GM12892 (cell line): ENCODE measurements at places on chromosomes 1 and 21.
A peak's percentile ranks its signal among the peaks of the same experiment; 100 is the strongest.

GRCh38 chr1:3892748-3893147, 7.3 kb downstream of the C1orf174 start:
- DNase-seq = no peak

DNA sequence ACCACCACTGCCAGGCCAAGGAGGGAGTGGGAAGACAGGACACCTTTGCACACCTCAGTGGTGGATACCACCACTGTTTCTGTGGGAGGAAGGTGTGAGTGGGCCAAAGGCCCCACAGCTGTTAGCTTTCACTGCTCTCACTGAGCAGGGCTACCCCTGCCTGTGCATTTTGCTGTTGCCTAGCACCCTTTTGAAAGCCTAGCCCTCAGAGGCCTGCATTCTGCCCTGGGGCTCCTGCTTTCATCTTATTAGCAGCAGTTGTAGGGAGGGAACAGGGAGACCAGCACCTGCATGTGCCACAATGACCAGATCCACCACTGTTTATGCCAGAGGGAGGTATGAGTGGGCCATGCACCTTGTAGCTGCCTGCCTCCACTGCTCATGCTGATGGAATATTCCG, 110.9 kb upstream of the C21orf91 start:
- DNase-seq = no peak

GRCh38 chr1:154961207-154962155, at the start of gene PYGO2:
PYGO2 (minus strand) TSS chr1:154961782; CDS start chr1:154961576, 206 bp downstream.
- peak; percentile 91 for DNase-seq

GRCh38 chr1:210692796-210693195, 364.1 kb downstream of the HHAT start:
- DNase-seq = no peak

DNA sequence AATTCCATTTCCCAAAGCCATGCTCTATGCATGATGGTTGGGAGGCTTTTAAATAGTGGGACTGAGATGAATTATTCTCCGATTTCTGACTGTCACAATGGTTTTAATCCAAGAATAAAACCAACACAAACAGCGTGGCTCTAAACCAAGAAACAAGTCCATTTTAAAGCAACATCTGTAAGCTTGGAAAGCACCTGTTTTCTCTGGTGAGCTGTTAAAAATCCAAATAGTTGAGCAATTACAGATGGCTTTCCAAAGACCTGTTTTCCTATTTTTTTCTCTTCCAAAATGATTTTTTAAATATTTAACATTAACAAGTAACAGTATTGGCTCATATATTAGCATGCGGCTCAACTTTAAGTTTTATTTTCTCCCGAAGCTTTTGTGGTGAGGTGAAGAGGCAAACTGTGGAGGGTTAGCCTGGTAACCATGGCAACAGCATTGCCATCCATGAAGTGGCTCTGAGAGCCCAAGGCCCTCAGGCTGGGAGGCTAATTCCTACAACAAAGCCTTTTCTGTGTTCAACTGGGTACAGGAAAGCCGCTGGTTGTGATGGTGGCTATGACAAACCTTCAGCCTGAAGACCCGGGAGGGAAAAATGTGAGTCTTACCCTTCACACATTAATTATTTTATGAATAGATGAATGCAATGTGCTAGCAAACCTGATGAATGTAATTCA, 56.7 kb upstream of the B3GALT5 start:
- DNase-seq = no peak

GRCh38 chr1:22884806-22885530, 87.7 kb downstream of the LACTBL1 start:
- DNase-seq = no peak

DNA sequence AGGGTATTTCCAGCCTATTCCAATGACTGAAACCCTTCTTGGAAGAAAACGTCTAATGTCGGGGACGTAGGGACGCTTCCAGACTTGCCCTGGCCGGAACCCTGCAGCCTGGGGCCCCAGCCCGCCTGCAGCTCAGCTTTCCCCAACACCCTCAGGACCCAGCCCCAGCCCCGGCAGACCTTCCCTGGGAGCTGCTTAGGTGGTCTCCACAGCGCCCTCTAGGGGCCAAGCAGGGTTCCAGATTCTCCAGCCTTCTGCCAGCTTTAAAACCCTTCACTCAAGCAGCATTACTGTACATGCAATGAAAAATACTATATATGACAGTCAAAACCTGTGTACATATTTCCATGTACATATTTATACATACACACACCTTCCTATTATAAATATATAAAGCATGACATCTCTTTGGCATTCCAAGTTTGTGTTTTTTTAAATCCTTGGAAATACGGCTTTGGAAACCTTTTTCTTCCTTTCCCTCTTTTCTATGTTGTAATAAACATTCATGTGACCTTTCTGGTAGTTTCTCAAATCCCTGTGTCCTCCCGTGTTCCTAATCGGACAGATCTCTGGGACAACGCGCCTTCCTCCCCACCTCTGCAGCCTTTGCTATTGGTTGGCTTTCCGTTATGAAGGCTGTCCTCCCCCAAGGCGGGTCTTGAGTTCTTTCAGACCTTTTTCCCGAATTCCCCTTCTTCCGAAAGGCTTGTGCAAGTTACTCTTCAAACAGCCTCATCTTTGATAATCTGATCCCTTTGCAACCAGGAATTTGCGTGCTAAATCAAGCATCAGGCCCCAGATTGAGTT, 60.3 kb downstream of the STUM start:
- peak; percentile 83 for DNase-seq

DNA sequence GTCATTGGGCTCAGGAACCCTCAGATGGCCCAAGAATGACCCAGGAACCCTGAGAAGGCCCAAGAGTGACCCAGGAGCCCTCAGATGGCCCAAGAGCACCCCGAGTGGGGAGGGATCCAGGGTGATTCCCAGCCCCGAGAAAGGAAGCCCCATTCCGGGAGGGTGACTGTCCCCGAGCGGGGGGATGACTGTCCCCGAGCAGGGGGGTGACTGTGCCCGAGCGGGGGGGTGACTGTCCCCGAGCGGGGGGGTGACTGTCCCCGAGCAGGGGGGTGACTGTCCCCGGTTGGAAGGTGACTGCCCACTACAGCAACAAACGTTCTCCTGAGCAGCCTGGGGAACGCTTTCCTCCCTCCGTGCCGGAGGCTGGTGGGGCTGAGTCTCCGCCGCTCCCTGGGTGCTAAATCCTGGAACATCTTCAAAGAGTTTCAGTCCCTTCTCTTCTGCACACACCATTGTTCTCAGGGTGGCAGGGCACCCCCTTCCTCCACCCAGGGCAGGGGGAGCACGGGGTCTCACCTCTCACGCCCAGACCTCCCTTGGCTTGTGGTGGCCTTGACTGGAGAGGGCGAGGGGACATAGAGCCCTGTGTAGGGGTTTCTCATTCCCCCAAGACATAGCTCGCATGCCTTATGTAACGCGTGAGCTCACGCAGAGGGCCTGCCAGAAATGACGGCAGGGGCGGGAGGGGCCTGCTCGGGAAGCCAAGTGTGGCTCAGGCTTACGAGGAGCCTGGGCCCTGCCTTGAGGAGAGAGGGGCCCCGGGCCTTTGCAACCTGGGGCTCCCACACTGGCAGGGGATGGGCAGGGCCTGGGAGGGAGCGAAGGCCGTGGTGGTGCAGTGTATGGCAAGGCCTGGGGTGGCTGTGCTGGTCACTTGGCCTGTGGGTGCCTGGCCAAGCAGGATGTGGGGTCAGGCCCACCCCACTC, 14.3 kb upstream of the SKI start:
- DNase-seq = no peak

GRCh38 chr1:233744779-233745513, 131.0 kb downstream of the KCNK1 start:
- no peak for DNase-seq

DNA sequence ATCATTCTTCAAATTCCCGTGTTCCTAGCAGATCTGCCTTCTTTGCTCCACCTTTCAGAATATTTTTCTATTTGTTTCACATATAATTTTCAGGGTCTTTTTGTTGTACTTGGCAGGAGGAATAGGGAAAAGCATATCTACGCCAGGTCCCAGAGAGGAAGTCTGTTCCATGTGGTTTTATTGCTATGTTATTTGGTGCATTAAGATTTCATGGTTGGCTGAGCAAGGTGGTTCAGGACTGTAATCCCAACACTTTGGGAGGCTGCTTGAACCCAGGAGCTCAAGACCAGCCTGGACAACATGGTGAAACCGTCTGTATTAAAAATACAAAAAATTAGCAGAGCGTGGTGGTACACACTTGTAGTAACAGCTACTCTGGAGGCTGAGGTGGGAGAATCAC, 36.1 kb downstream of the COL6A1 start:
- no peak for DNase-seq

DNA sequence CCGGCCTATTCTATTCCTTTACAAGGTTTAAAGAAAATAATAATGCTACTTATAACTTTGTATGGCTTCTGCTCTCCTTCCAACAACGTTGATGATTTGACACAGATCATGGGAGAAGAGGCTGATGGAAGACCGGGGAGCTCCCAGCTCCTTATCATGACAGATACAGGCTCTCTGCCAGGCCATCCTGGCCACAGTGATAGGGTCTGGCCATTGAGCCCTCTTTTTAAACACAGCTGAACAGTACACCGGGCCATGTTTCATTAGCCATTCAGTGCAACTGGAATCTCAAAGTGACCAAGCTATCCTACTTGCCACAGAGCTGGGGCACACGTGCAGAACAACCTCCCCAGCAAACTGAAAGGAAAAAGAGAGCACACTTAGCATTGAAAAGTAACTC, 34.9 kb downstream of the DNAJC11 start:
- DNase-seq = no peak

DNA sequence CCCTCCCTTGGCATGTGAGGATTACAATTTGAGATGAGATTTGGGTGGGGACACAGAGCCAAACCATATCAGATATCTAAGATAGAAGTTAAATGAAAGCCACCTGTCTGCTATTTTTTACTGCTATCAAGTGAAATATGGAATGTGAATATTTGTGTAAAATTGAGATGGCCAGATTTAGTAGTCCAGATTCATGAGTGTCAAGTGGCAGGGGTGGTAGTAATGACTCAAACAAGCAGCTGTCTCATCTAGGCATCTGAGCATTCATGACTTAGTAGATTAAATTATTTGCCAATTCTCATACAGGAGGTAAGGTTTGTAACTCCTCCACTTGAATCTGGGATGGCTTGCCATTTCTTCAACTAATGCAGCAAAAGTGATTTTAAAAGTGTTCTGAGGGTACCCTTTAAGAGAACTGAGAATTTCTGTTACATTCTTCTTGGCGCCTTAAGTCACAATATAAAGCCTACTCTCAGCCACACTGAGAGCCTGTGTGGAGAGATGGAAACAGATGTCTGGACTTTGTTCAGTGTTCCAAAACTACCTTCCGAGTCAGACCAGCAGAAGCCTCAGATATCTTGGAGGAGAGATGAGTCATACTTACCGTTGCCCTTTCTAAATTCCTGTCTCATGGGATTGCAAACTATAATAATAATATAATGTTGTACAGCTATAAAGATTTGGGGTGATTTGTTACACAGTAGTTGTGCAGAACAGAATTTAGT, 1065.6 kb upstream of the TMPRSS15 start:
- DNase-seq = no peak

DNA sequence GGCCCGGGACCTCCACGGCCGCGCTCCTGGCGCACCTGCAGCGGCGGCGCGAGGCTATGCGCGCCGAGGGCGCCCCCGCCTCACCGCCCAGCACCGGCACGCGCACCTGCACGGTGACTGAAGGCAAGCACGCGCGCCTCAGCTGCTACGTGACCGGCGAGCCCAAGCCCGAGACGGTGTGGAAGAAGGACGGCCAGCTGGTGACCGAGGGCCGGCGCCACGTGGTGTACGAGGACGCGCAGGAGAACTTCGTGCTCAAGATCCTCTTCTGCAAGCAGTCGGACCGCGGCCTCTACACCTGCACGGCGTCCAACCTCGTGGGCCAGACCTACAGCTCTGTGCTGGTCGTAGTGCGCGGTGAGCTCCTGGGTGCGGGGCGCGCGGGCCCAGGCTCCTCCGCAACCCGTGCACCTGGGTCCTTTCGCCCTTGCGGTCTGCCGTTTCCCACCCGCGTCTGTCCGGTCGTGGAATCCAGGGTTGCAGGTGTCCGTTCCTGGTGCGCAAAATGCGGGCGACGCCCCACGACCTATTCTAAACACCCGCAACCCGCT, 4.6 kb downstream of the OBSCN start:
- DNase-seq = no peak

DNA sequence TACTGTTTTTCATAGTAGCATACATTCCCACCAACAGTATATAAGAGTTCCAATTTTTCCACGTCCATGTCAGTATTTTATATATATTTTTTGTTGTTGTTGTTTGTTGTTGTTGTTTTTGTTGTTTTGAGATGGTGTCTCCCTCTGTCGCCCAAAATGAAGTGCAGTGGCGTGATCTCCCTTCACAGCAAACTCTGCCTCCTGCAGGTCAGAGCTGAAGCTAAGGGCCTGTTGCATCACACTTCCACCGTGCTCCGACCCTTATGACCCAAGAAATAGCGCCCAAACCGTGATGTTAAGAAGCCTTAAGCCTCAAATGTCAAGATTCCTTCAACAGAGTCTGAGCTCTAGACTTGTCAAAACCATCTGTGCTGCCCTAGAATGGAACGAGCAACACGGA, 2032.3 kb downstream of the MRPL39 start:
- DNase-seq = no peak

DNA sequence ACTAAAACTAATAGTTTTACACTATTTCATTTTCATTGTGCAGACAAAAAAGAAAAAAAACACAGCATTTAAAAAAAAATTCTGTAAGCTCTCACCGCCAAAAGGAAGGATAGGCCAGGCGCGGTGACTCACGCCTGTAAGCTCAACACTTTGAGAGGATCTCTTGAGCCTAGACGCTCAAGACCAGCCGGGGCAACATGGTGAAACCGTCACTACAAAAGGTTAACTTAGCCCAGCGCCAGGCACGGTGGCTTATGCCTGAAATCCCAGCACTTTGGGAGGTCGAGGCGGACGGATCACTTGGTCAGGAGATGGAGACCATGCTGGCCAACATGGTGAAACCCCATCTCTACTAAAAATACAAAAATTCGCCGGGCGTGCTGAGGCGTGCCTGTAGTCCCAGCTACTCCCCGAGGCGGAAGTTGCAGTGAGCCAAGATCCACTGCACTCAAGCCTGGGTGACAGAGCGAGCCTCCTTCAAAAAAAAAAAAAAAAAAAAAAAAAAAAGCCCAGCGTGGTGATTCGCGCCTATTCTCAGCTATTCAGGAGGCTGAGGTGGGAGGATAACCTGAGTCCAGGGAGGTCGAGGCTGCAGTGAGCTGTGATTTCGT, 14.3 kb upstream of the SPEN start:
- DNase-seq = no peak

- no peak for DNase-seq
Observed at GRCh38 chr1:68431076-68431475, 18.7 kb downstream of the RPE65 start.

GRCh38 chr1:220895412-220895946, 16.2 kb downstream of the HLX start:
- DNase-seq = no peak

- DNase-seq = no peak
Observed at GRCh38 chr1:180785291-180785690, 127.4 kb upstream of the KIAA1614 start.

- DNase-seq = no peak
Observed at GRCh38 chr1:4573526-4573925, 80.9 kb upstream of the AJAP1 start.
